ENCODE measurements at places on chromosomes 7 and 10.

GRCh38 chr10:118277871-118278270, 64.3 kb downstream of the FAM204A start:
- DNase-seq, result no peak

DNA sequence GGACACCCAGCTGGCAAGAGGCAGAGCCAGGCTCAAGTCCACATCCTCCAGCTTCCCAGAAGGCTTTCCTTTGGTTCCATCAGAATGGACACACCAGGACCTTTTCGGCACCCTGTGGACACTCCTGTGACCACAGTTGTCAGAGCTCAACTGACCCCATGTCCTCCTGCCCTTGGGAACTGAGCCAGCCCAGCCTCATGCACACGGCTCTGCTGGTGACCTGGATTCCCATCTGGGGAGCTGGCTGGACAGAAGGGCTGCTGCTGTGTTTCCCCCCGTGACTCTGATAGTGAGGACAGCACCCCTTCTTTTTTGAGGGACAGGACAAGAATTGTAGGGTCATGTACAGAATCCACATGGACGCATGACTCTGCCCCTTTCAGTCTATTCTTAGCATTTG, 289.2 kb downstream of the WDR37 start:
- no peak for DNase-seq

DNA sequence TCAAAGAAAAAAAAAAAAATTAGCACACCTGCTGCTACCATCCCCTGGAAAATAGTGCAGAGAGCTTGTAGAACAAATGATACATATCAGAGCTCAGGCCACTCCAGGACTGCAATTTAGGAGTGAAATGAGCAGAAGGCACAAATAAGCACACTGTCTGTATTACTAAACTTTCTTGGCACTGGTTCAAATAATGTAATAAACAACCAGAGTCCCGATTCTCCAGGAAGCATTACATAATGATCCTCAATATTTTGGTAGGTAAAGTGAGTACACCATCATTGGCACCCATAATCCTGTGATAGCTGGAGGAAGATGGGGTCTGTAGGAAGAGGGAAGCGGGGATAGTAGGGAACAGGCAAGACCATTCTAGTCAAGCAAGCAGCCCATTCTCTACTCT, 74.3 kb downstream of the SVOPL start:
- no peak for DNase-seq

GRCh38 chr10:106655636-106656035, 508.9 kb downstream of the SORCS1 start:
- DNase-seq, result no peak

GRCh38 chr7:122269241-122269640, 35.3 kb downstream of the FEZF1 start:
- no peak for DNase-seq

- no peak for DNase-seq
Measured at GRCh38 chr7:127541548-127541947, 43.8 kb downstream of the GCC1 start.

DNA sequence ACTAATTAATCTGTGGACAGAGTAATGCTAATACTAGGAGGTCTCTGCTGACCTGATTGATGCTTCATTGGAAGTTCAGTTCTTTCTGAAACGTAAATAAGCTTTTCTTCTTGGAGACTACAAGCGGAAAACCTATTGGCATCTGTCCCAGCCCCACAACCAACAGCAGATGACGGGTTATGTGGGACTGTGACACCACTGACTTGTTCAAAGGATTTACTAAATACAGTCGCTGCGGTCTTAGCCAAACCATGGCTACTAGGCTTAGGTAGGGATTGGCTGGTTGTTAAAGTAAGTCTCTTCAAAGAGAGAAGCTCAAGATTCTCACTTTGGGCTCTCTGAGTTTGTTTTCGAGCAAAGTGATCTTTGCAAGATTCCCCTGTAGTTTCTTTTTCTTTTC, 68.3 kb downstream of the HYCC1 start:
- no peak for DNase-seq

- DNase-seq, result peak; percentile 50
Measured at GRCh38 chr7:37916673-37917660, at the start of gene SFRP4. Gene SFRP4 (minus strand): TSS chr7:37916817. CDS start chr7:37916537, 280 bp downstream.

GRCh38 chr7:111732923-111733322, 170.6 kb upstream of the IMMP2L start:
- no peak for DNase-seq

- DNase-seq, result no peak
Measured at GRCh38 chr7:26305090-26305868, 13.6 kb downstream of the SNX10 start.

DNA sequence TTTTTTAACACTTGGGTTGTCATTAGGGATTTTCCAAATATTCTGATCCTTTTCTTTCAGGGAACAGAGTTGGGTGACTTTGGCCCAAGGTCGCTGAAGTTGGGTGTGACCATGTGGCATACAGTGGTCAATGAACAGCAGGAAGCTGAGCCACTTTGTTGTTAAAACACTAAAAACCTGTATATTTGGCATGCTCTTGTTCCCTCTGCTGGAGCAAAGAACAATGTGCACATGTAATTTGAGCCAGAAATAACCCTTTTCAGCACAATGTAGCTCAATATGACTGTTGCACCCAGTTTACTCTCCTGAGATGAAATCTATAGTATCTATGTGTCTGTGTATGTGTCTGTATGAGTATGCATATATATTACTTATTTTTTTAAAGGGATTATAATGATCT, 74.9 kb downstream of the ADCYAP1R1 start:
- no peak for DNase-seq

DNA sequence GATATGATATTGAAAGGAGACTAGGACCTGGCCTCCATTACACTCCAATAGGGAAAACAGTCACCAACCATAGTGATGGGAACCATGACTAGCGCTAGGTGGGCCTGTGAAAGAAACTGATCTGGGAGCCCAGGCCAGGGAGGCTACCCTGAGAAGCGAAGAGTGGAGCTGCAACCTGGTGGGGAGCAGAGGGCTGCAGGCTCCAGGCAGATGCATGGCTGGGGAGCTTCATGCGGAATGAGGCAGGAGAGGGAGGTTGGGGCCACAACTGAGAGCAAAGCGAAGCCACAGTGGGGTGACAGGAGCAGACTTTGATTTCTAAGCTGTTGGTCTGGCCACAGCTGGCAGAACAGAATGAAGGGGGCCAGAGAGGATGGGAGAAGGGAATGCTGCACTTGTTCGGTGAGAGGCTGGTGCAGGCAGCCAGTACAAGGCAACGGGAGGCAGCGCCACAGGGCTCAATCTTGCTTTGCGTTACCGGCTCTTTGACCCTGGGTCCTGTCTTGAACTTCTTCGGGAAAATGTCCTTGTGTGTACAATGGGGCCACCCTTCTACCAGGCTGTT, 88.4 kb downstream of the TACC2 start:
- no peak for DNase-seq

DNA sequence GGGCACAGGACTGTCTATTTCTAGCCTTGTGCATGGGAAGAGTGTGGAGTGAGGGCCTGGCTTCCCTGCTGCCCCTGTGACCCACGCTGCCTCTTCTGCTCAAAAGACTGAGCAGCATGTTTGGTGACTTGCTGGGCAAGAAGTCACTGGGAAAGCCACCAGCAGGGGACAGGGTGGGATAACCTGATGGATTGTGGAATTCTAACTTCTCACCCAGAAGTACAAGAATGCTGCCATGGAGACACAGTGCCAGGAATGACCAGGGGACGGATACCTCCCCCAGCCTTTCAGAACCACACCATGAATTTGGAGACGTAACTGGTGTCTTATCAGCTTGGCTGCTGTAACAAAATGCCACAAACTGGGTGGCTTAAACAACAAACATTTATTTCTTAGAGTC, 28.4 kb downstream of the GALNTL5 start:
- no peak for DNase-seq

- no peak for DNase-seq
Measured at GRCh38 chr10:69642747-69643146, 12.7 kb downstream of the FAM241B start.

DNA sequence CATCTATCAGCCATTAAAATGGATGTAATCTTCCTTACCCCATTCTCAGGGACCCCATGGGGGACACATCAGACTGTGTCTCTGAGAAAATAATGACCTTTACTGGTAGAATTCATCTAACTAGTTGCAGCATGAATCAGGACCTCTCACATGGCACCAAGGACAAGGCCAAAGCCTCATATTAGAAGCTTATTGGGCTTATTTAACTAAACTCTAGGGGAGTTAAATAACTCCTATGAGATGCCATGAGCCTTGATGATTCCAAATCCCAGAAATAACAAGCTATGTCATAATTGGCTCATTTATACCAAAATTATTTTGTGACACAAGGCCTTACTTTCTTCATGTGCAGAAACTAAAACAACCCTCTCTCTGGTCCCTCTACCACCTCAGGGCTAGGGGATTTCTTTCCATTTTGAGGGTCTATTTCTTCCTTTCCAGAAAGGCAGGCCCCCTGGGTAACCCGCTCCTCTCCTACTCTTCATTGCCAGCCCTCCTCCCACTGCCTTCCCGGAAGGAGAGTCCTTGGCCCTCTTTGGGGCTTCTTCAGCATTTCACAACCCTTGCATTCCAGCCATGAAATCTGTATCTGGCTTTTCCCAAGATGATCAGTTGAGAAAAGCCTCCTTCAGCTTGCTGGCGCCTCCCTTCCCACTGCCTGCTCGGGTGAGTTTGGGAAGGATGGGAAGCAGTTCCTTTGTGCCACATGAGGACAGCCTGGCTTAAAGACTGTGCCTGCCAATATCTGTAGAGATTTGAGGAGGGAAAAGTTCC, 41.8 kb upstream of the TRIM8 start:
- no peak for DNase-seq

DNA sequence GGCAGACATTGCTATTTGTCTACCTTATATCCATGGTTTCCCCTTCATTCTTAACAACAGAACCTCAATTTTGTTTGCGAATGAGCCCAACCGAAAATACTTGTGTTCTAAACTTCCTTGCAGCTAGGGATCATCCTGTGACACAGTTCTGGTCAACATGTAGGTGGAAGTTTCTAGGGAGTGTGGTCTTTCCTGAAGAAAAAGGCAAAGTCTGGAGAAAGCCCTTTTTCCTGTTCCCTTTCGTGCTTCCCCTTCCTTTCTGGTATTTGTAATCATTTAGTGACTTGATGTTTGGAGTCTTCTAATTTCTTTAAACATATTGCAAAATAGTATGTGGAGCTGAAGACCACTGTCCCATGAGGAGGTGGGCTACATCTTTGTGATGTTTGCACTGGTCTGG, 2.9 kb upstream of the IFRD1 start:
- no peak for DNase-seq

DNA sequence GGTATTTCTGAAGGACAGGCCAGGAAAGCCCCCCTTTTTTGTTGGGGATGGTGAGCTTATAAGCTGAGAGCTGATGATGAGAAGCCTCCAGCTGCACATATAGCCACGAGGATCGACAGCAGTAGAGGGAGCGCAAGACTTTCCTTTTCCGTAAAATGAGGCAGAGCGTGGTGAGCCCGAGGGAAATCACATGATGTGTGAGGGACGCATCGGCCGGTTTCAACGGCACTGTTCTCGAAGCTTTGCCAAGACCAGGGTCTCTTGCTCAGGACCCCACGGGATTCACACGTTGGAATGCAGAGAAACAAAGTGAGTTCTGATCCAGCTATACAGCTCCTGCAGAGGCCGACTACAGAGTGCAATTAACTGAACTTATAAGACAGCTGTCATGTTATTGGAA, 55.7 kb downstream of the ADAM12 start:
- no peak for DNase-seq

DNA sequence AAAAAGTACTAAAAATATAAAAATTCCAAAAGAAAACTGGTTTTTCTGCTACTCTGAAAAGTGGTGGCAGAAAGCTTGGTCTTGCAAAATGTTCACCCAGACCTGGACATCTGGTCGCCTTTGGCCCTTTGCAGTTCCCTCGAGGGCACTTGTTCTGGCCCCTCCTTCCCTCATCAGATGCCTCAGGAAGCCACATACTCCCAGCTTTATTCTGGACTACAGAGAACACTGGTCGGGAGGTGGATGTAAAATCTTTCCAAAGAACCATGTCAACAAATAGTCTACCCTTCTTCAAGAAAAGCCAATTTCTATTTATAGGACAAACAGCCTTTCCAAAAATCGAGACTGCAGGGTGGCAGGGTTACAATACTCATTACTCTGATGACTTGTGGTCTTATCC, 726.1 kb downstream of the TNS3 start:
- no peak for DNase-seq

- no peak for DNase-seq
Measured at GRCh38 chr7:1704811-1705738, 35.0 kb downstream of the ELFN1 start.

DNA sequence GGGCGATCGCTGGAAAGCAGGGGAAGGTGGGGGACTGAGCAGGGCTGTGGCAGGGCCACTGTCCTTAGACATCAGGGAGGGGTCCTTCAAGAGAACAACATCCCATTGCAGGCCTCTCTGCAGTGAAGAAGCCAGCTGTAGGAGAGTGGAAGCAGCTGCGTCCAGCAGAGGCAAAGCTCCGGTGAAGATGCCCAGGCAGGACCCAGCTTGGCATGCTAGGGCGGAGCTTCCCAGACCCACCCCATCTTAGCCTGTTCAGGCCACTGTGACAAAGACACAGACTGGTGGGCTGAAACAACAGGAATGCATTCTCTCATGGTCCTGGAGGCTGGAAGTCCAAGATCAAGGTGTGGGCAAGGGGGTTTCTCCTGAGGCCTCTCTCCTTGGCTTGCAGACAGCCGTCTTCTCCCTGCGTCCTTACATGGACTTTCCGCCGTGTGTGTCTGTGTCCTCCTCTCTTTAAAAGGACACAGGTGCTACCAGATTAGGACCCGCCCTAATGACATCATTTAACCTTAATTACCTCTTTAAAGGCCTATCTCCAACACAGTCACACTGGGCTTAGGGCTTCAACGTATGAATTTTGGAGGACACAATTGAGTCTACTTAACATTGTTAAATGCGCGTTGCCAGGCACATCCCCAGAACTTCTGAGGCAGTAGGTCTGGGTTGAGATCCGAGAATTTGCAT, 178.1 kb upstream of the GRB10 start:
- DNase-seq, result no peak

DNA sequence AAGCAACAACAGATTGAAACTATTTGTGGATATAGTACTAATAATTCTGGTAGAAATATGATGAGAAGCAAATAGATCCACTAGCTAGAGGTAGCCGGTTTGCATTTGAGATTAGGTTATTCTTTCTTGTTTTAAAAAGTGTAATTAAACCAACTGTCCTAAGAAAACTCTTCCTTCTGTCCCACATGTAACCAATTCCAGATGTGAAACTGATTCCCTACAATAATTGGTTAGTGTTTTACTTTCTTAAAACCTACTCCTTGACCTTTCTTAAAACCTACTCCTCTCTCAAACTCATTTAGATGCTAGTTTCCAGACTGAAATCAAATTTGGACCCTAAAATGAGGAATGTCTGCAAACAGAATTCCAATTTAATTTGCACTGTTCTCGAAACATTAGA, 521.5 kb downstream of the SUGCT start:
- DNase-seq, result no peak

GRCh38 chr7:17015598-17016031, 133.8 kb upstream of the AGR3 start:
- DNase-seq, result no peak

- no peak for DNase-seq
Measured at GRCh38 chr7:136874393-136875032, 6.1 kb downstream of the CHRM2 start.
